ENCODE measurements at places on chromosomes 16 and 17. TPM values are rescaled to one million over a fixed set of nuclear protein-coding genes. Genes with fewer than 3 reads are reported as not detected.
A peak's percentile ranks its signal among the peaks of the same experiment; 100 is the strongest.

OR1F1 gene
- total RNA-seq: not detected

HS3ST3B1 gene
- 4.3 TPM for total RNA-seq

ACSM5 gene
- total RNA-seq: 7.7 TPM

PLXDC1 gene
- 4.5 TPM for total RNA-seq

KCNJ12 gene
- 0.95 TPM for total RNA-seq

MT1A gene
- total RNA-seq: 19.4 TPM

KRT9 gene
- 0.32 TPM for total RNA-seq

TUBG1 gene
- total RNA-seq: 29.5 TPM

DNA sequence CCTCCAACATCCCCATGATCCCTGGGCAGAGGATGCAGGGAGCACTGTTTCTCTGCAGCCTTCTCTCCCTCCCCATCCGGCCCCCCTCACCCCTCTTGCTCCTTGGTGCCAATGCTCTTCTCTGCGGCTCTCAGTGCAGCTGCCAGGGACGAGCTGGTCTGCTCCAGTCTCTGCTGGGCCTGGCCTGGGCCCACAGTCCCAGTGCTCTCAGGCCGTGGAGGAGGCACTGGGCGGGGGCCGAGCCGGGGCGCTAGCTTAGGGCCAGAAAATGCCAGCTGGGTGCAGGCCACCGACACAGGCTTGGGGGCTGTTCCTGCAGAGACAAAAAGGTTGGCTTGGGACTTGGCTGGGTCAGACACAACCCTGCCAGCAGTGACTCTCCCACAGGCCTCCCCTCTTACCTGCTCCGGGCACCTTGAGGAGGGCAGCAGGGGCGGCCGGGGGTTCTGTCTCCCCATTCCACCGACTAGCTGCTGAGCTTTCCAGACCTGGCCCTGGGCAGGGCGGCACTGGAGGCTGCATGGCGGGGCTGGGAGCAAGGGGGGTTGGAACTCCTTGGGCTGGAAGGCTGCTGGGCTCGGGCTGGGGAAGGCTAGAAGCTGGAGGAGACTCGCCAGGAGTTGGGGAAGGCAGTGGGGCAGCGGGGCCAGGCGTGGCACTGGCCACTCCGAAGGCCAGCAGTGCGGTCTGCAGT, 13.8 kb downstream of the CASKIN2 start:
- no peaks in the 10 kb centered on the region for H3K36me3 ChIP-seq
- H3K27me3 ChIP-seq: no peaks in the 10 kb centered on the region

DNA sequence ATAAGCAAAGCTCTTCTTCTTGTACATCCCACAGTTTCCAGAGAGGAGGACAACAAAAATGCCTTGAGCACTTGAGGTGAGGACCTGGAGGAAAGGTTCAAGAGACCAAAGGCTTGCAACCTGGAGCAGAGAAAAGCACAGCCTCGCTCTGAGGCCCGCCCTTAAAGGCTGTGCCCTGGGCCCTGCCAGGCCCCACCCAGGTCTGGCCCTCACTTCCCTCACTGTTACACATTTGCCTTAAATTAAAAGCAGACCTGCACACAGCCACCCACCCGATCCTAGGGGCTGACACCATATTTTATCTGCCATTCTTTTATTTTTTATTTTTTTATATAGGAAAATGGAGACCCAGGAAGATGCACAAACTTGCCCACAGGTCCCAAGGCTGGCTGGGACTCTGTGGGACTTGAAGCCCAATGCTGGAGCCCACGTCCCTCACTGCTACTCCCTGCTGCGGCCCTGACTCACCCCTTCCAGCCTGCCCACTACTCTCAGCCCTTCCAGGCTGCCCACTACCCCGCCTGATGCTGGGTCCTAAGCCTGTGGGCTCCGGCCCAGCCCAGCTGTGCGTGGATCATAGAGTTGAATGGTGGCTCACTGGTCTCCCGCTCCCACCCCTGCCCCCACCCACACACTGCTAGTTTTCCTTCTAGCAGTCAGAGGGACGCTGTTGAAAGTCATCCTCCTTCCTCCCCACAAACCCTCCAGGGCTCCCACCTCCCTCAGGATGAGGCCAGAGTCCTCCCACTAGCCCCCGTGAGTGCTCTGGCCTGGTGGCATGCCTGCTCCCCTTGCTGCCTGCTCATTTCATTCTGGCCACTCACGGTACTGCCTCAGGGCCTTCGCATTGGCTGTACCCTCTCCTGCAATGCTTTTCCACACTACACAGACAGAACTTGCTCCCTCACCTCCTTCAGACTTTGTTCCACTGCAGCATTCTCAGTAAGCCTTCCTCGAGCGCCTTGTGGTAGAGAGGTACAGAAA, 77.6 kb upstream of the MED9 start:
- H3K4me3 ChIP-seq: no peak overlapping the region
- H3K27me3 ChIP-seq: no peaks in the 10 kb centered on the region
- H3K27ac ChIP-seq: peak overlapping the region; percentile 24
- H3K4me1 ChIP-seq: peaks cover 6% of the 10 kb centered on the region

- H3K27me3 ChIP-seq: no peaks in the 10 kb centered on the region
- no peaks in the 10 kb centered on the region for H3K36me3 ChIP-seq
- no peak overlapping the region for H3K4me3 ChIP-seq
- H3K4me1 ChIP-seq: no peaks in the 10 kb centered on the region
- DNase-seq: no peak
- no peak overlapping the region for H3K27ac ChIP-seq
These were observed 19.1 kb downstream of the EMC8 start for GRCh38 chr16:85780281-85780680.

GRCh38 chr16:31072540-31073141, 1.4 kb downstream of the ZNF668 start:
- peak overlapping the region; percentile 83 for H3K27ac ChIP-seq
- H3K4me3 ChIP-seq: peak overlapping the region; percentile 100
- DNase-seq: peak; percentile 72
- H3K36me3 ChIP-seq: peaks cover 14% of the 10 kb centered on the region
- H3K27me3 ChIP-seq: no peaks in the 10 kb centered on the region
- H3K4me1 ChIP-seq: peaks cover 13% of the 10 kb centered on the region

DNA sequence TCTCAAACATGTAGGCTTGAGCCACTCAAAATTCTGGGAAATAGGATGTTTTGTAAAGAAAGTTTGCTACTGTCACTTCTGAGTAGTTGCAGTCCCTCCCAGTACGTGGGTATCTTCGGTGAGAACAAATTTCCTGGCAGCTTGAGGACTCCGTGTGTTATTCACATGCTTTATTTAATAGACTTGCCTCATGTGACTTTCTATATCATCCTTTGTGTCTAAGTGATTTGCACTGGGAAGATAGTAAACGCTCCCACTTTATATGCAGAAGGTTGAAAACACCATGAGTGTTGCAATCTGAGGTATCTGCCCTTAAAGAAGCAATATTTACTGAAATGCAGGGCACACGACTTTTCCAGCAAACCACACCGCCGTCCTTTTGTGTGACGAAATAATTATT, 643.7 kb downstream of the MAF start:
- H3K27me3 ChIP-seq: no peaks in the 10 kb centered on the region
- H3K36me3 ChIP-seq: no peaks in the 10 kb centered on the region

DNA sequence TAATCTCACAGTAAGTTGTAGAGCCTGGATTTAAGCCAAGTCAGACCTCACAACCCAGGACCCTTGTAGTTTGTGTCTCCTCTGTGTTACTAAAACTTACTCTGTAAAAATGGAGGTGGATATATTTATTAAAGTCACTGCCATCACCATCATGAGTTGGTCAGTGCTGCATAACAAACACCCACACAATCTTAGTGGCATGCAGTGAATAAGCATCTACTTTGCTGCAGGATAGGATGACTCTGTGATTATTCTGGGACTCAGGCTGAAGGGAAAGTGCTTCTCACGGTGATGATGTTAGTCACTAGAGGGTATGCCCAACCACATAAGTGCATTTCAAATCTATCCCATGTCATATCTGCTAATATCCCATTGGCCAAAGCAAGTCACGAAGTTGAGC, 398.7 kb downstream of the XYLT1 start:
- no peaks in the 10 kb centered on the region for H3K4me1 ChIP-seq
- H3K36me3 ChIP-seq: no peaks in the 10 kb centered on the region
- H3K4me3 ChIP-seq: no peak overlapping the region
- H3K27ac ChIP-seq: no peak overlapping the region
- no peaks in the 10 kb centered on the region for H3K27me3 ChIP-seq
- no peak for DNase-seq

DNA sequence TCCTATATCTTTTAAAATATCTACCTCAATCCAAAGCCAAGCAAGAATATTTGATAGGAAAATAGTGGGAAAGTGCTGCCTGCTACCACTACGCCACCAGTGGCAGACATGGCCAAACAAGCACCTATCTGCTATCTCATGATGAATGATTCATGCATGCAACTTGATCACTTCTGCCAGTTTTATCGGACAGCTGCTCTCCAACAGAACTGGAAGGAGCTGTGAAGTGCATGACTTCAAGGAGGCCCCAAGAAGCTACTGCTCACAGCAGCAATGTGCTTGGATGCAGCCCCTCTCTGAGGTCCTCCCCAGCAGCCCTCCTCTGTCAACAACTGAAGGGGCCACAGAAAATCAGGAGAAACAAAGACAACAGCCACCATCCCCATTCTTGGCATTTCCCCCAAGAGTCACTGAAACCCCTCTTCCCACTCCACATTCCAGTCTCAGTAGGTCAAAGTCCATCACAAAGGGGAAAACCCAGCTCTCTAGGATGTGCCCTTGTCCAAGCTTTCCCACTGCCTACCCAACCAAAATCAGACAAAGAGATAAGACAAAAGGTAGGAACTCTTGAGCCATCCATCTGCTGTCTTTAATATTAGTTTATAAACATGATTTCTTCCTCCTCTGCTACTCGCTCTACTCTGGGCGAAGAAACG, 215.3 kb downstream of the C16orf78 start:
- H3K4me1 ChIP-seq: no peaks in the 10 kb centered on the region
- H3K4me3 ChIP-seq: no peak overlapping the region
- no peak overlapping the region for H3K27ac ChIP-seq
- H3K36me3 ChIP-seq: no peaks in the 10 kb centered on the region
- peak; percentile 10 for DNase-seq

DNA sequence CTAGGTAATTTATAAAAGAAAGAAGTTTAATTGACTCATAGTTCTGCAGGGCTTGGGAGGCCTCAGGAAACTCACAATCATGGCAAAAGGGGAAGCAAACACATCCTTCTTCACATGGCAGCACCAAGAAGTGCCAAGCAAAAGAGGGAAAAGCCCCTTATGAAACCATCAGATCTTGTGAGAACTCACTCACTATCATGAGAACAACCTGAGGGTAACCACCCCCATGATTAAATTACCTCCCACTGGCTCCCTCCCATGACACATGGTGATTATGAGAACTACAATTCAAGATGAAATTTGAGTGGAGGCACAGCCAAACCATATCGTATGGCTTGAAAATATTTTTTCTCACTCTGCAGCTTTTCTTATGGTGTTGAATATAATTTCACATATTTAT, 151.7 kb downstream of the ANKFN1 start:
- no peak overlapping the region for H3K4me3 ChIP-seq
- no peak for DNase-seq

DNA sequence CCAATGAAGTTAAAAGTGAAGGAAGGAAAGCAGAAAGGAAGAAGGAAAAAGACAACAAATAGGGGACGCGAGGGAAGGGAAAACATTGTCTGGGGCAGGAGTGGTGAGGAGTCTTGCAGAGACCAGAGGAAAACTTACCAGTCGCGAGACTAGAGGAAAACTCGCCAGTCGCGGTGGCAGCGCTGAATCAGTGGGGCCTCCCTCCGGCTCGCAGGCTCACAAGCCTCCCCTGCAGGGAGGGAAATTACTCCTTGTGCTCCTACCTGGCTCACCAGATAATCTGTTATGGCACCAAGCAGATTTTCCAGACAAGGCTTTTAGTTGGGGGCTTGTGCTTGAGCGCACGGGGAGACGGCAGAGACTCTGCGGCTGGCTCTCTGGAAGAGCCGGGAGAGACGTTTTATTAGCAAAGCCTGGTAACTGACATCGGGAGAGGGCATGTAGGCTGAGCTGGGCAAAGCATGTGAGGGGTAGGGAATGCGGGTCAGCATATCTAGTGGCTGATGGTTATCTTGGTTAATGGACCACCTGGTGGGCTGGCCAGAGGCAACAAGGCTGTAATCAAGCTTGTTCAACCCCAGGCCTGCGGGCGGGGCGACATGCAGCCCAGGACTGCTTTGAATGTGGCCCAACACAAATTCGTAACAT, 37.1 kb downstream of the LCMT1 start:
- no peaks in the 10 kb centered on the region for H3K27me3 ChIP-seq
- H3K36me3 ChIP-seq: peaks cover under 1% of the 10 kb centered on the region

DNA sequence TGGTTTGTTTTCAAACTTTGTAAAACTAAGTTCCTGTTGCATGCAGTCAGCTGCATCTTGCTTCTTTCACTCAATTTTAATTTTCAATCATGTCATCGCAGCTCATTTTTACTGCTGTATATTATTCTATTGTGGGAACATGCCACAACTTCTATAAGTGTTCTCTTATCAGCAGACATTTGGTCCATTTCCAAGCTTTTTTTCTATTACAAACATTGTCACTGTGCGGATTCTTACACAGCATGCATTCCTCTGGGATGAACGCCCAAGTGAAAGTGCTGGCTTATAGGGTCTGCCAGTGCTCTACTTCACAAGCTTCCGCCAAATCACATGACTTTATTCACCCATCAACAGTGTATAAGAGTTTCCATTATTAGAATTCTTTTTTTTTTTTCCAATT, 22.7 kb downstream of the GINS3 start:
- no peak overlapping the region for H3K4me3 ChIP-seq
- no peaks in the 10 kb centered on the region for H3K27me3 ChIP-seq
- no peak overlapping the region for H3K27ac ChIP-seq
- no peaks in the 10 kb centered on the region for H3K36me3 ChIP-seq
- no peak for DNase-seq

GRCh38 chr17:78804777-78805176, 22.7 kb upstream of the CYTH1 start:
- peaks cover 3% of the 10 kb centered on the region for H3K4me1 ChIP-seq
- no peaks in the 10 kb centered on the region for H3K27me3 ChIP-seq
- H3K4me3 ChIP-seq: no peak overlapping the region
- DNase-seq: no peak
- no peaks in the 10 kb centered on the region for H3K36me3 ChIP-seq
- H3K27ac ChIP-seq: no peak overlapping the region

DNA sequence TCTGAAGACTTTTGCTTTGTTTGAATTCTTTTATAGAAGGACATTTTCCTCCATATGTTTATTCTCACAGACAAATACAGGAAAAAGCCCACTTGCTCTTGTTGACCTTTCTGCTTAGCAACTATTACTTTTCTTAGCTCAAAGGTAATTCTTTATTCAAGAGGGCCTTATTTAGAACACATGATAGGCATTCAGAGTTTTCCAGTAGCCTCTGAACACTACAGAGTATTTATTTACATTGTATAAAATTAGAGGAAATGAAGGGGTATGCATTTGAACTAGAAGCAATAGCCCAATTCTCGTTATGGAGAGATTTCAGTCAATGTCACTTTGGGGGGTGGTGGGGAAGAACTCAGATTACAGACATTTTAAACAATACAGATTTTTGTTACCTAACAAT, 581.7 kb downstream of the KCNJ2 start:
- H3K27ac ChIP-seq: no peak overlapping the region
- no peaks in the 10 kb centered on the region for H3K4me1 ChIP-seq
- H3K4me3 ChIP-seq: no peak overlapping the region
- no peak for DNase-seq

- no peaks in the 10 kb centered on the region for H3K36me3 ChIP-seq
- no peak overlapping the region for H3K4me3 ChIP-seq
- peaks cover 14% of the 10 kb centered on the region for H3K4me1 ChIP-seq
- DNase-seq: no peak
- no peaks in the 10 kb centered on the region for H3K27me3 ChIP-seq
These were observed 7.4 kb downstream of the TMC6 start for GRCh38 chr17:78120971-78121800.

GRCh38 chr16:57007050-57007449, 17.7 kb downstream of the NLRC5 start:
- H3K27ac ChIP-seq: no peak overlapping the region
- peaks cover 4% of the 10 kb centered on the region for H3K36me3 ChIP-seq
- H3K4me1 ChIP-seq: no peaks in the 10 kb centered on the region
- no peaks in the 10 kb centered on the region for H3K27me3 ChIP-seq
- DNase-seq: no peak
- no peak overlapping the region for H3K4me3 ChIP-seq
